Stimulated activated CD8-positive, alpha-beta memory T cell treated with anti-CD3 and anti-CD28 coated beads, Interleukin-4, amount 100 ng/mL, for 24 hours (primary cell): ENCODE measurements at places on chromosomes 4 and X.

- DNase-seq, result no peak
These were observed 44.1 kb downstream of the TIGD4 start for GRCh38 chr4:152735396-152735859.

DNA sequence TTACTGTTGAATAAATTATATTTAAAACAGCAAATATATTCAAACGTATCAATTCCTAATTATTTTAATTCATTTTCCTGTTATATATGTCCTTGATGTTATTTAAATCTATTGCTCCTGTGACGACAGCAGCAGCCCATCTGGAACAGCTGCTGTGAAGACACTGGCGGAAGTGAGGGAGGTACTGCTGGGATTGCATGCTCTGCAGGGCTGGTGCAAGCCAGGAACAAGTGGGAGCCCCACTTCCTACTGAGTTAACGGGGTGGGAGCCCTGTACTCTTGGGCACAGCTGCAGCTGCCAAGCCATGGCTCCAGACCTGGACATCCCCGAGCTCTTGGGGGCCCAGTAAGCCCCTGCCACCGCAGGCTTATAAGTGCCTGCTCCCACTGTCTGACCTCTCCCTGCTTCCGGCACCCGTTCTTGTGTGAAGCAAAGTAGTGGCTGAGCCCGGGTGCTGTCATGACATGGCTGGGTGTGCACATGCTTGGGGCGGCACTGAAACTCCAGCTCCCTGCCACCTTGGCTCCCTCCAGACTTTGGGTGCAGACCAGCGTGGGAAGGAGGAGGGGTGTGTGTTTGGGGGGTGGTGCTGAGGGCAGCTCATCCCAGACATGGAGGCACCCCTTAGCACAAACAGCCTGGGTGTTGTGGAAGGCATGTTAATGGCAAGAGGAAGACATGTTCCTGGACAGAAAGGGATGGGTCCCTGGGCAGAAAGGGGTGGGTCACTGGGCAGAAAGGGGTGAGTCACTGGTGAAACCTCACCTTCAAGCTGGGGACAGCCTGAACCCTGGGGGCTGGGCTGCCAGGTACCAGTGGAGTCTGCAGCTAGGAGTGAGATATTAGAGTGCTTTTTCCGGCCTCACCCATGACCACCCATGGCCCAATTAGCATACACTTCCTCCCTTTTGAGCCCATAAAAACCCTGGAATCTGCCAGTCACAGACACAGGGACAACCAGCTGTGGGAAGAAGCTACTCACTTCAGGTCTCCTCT is 1981.3 kb upstream of the IGFBP7 start:
- DNase-seq, result no peak

- no peak for DNase-seq
These were observed 158.3 kb downstream of the PALLD start for GRCh38 chr4:168655182-168655581.

DNA sequence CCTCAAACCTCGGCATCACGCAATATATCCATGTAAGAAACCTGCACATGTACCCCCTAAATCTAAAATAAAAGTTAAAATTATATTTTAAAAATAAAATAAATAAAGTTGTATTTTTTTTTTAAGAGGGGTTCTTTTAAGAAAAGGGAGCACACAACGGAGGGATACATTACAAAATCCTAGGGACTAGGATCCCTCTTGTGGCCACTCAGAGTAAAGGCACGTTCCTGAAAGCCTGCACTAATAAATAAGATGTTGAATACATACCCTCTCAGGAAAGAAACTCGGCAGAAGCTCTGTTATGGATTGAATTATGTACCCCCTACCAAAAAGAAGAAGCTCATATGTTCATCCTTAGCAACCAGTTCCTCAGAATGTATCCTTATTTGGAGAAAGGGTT is 50.9 kb upstream of the PRDX4 start:
- DNase-seq, result no peak

DNA sequence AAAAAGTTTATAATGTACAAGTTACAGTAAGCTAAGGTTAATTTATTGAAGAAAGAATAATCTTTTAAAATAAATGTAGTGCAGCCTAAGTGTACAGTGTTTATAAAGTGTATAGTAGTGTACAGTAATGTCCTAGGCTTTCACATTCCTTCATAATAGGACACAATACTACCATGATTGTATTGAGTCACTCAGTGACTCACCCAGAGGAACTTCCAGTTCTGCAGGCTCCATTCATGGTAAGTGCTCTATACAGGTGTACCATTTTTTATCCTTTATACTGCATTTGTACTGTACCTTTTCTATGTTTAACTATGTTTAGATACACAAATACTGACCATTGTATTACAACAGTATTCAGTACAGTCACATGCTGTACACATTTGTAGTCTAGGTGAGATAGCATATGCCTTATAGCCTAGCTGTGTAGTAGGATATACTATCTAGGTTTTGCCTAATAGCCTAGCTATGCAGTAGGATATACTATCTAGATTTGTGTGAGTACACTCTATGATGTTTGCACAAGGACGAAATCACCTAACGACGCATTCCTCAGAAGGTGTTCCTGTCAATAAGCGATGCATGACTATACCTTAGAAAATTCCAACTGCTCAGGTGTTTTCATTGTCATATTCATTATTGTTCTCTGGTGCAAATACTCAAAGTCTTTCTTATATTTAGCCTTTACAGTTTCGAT is 5.5 kb upstream of the TMEM255A start:
- DNase-seq, result no peak

DNA sequence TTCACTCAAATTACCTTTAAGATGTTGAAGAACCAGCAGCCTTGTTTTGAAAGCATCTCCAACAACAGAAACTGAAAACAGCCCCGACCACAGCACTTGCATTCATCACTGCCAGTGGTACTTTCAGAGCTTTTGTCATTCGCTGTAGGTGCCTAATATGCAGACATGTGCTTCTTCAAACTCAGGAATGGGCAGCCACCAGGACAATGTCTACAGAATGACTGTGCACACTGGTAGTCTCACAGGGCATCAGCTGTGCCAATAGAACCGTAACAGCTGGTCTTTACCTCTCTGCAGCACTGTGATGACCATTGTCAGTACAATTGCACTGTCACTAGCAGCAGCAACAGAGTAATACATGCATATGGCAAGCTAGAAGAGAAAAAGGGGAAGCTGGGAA is 1149.7 kb downstream of the STPG2 start:
- no peak for DNase-seq

DNA sequence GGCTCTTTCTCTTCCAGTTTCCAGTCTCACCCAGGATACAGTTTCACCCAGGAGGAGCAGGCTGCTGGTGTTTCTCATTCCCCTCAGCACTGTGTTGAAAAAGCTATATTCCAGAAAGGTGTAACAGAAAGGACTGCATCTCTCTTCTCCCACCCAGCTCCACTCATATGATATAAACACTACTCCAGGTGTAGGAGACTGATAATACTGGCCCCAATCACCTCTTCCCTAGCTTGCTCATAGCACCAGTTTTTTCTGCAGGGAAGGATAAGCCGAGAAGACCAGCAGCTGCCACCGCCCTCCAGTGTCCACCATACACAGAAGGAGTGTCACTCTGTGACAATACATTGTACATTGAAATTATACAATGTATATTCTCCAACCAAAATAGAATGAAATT is 105.5 kb upstream of the STK26 start:
- DNase-seq, result no peak

GRCh38 chr4:129364747-129365452 is 268.9 kb downstream of the C4orf33 start:
- no peak for DNase-seq

GRCh38 chr4:67546971-67547370 is 1.7 kb upstream of the CENPC start:
- DNase-seq, result no peak

- DNase-seq, result no peak
These were observed 15.4 kb downstream of the TSPAN5 start for GRCh38 chr4:98642991-98643426.

DNA sequence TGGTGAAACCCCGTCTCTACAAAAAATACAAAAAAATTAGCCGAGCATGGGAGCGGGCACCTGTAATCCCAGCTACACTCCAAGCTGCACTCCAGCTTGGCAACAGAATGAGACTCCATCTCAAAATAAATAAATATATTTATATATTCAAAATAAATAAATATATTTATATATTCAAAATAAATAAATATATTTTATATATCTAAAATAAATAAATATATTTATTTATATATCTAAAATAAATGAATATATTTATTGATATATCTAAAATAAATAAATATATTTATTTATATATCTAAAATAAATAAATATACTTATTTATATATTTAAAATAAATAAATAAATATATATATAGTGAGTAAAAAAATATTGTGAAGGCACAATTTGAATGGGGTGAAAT is 63.4 kb upstream of the EXOC1L start:
- DNase-seq, result no peak

DNA sequence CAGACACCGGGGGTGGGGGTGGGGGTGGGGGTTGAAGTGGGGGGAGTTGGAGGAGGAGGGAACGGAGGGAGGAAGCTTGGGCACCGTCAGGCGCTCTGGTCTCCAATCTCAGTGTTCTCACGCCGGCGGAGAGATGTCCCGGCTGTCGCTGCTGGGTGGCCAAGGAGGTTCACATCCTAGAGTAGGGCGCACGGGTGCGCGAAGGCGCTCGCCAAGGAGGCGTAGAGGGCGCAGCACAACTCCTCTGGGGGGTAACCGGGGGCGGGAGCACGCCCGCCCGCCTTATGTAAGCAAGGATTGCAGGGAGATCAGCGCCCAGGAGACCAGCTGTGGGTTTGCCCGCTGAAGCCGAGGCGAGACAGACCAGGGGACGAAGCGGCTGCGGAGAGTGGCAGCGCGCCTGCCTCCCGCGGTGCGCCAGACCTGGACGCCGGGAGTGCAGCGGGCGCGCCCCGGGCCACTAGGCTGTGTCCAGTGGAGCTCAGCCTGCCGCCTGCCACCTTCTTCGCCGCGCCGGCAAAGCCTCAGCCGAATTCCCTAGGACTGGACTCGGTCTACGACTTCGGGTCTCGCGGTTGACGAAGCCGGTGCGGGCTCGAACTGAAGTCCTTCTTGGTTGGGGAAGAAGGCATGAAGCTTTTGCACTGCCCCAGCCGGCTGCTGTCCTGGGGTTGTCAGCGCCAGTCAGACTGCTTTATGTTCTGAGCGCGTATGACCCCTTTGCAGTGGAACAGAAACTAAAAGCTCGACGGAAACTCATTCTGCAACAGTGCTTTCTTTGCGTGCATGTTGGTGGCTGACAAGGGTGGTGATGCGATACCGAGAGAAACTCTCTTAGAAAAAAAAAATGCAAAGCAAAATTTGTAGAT is 707 bp upstream of the UNC5C start:
- no peak for DNase-seq

DNA sequence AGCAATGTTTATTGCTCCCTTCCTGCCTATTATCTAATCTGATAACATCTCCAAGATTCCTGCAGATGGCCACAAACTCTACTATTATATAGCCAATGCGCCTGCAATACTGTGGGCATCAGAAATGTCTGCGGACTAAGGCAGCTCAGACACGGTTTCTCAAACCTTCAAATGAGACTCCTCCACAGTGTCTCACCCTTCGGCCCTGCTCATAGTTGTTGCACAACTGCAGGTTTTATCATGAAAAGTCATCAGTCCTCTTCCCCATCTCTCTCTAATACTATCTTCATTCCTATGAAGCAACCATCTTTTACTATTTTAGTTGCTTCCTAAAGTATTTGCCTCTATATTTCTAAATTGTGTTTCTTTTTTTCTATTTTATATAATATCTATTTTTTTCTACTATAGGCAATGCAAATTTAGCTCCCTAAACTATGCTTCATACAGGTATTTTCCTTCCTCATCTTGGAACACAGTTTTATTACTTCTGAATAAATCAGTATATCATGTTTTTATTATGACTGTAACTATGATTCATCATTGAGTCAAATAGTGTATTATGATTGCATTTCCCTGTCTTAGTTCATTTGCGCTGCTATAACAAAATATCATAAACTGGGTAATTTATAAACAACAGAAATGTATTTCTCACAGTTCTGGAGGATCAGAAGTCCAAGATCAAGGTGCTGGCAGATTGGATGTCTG is 129.7 kb upstream of the EDNRA start:
- DNase-seq, result no peak

DNA sequence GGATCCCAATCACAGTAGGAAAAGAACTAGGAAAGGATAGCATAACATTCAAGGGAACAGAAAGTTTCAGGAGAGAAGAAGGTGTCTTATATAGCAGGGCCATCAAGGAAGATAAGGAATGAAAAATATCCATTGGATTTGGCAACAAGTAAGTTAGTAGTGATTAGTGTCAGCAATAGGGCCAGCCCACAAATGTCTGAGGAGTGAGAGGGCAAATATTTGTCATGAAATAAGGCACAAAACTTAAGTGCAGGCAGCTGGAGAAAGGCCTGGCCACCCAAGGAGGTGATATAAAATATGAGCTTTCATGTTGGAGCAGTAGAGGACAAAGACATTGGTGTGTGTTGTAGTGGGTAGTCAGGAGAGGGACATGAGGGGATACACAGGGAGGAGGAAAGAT is 132.1 kb downstream of the COL4A6 start:
- DNase-seq, result no peak

GRCh38 chrX:111100191-111100590 is 4.2 kb downstream of the PAK3 start:
- no peak for DNase-seq

GRCh38 chrX:20037186-20037585 is 46.3 kb upstream of the BCLAF3 start:
- no peak for DNase-seq

- no peak for DNase-seq
These were observed 229.1 kb upstream of the FSTL5 start for GRCh38 chr4:162392946-162393345.

- DNase-seq, result no peak
These were observed 8.8 kb upstream of the MGST2 start for GRCh38 chr4:139656614-139657486.

- DNase-seq, result no peak
These were observed 29.6 kb downstream of the MED14 start for GRCh38 chrX:40705658-40706312.

DNA sequence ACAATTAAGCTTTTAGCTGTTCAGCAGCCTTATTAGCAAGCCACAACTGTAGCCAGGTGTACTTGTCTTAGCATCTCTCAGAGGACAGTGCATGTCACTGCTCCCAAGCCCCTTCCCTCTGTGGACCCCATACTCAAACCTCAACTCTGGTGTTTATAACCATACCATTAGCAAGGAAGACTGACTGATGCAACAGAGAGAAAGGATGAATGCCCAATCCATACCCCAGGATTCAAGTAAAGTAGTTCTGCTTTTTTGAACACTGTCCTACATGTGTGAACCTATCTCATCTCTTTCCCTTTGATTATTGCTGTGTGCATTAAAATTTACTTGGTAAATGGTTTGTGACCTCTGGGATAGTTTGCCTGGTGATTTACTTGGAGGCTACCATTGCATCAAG is 22.8 kb upstream of the CYBB start:
- no peak for DNase-seq

GRCh38 chrX:70176938-70177533 is at the start of gene DGAT2L6:
Gene DGAT2L6 (plus strand): TSS chrX:70177483. CDS start chrX:70177583, 100 bp downstream.
- no peak for DNase-seq

DNA sequence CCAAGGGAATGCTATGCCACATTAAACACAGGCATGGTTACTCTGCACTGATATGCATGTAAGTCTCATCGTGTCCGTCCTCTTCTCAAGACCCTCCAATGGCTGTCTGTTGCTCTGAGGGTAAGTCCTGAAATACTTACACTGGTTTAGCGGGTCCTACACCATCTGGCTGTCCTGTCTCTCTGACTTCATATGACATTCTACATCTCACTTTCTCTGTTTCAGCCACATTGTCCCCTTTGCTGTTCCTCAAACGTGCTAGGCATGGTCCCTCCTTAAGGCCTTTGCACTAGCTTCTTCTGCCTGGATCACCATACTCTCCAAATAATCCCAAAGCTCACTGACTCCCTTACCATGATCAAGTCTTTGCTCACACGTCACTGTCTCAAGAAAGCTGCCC is 131.4 kb downstream of the PALLD start:
- DNase-seq, result no peak
